Activated CD8-positive, alpha-beta T cell treated with anti-CD3 and anti-CD28 coated beads for 36 hours (primary cell): ENCODE measurements at places on chromosomes 6 and 20. TPM values are rescaled to one million over a fixed set of nuclear protein-coding genes. Genes with fewer than 3 reads are reported as not detected.

Gene PRPH2
- total RNA-seq: not detected

Gene GRM1
- not detected for total RNA-seq

Gene ZNF831
- total RNA-seq: 11.9 TPM

Gene ZBTB12
- 2.1 TPM for total RNA-seq

Gene UQCC2
- total RNA-seq: 128 TPM

Gene TTLL9
- not detected for total RNA-seq

Gene ELOVL2
- not detected for total RNA-seq
